Small intestine (tissue), 16 donors: ENCODE measurements at places on chromosomes 4 and X. TPM values are rescaled to one million over a fixed set of nuclear protein-coding genes. Genes with fewer than 3 reads are reported as not detected.

- H3K4me3 ChIP-seq, result no peak overlapping the region
- no peaks in the 10 kb centered on the region for H3K27me3 ChIP-seq
- no peaks in the 10 kb centered on the region for H3K36me3 ChIP-seq
- DNase-seq, result no peak
- no peak overlapping the region for H3K27ac ChIP-seq
These were observed 10.5 kb downstream of the ARL13A start for GRCh38 chrX:100979881-100980607.

DNA sequence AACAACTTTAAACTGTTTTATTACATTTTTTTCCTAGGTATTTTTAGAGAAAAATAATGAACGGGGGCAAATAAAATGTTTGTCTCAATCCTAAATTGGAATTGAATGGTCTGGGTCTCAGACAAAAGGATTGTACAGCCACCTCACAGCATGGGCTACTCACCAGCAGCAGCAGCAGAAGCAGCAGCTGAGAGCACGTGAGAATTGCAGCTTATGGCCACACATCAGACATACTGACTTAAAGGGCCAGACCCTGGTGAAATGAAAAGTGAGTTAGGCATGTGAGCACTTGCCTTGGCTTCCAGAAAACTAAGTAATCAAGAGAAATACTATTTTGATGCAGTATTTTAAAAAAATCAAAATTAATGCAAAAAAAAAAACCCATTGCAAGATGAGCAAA, 56.6 kb downstream of the AASDH start:
- no peak overlapping the region for H3K4me3 ChIP-seq
- H3K36me3 ChIP-seq, result peaks cover 19% of the 10 kb centered on the region
- DNase-seq, result no peak
- no peaks in the 10 kb centered on the region for H3K27me3 ChIP-seq
- H3K4me1 ChIP-seq, result no peaks in the 10 kb centered on the region

DNA sequence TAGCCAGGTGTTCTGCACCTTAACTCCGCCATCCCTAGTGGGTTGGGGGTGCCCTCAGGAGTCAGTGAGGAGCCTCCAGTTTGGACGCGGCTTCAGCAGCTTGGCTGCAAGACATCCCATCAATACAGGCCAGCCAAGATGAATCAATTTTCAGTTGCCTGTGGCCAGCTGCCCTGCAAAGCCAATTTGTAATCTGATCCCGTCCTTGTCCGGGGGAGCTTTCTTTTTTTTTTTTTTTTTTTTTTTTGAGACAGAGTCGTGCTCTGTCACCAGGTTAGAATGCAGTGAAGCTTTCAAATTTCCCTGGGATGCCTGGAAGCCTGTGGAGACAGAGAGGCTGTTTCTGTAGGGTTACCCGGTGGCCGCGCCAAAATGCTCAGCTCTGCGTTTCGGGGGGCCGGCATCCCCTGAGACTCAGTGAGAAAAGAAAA, 192.5 kb downstream of the ASMT start:
- H3K4me1 ChIP-seq, result no peaks in the 10 kb centered on the region
- no peak overlapping the region for H3K4me3 ChIP-seq
- H3K36me3 ChIP-seq, result no peaks in the 10 kb centered on the region

DNA sequence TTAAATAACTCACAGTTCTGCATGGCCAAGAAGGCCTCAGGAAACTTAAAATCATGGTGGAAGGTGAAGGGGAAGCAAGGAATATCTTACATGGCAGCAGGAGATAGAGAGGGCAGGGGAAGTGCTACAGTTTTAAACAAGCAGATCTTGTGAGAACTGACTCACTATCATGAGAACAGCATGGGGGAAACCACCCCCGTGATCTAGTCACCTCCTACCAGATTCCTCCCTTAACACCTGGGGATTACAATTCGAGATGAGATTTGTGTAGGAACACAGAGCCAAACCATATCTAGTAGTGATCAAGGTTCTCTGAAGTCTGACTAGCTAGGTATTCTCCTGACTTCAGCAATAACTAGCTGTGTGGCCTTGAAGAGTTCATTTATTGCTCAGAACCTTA, 56.0 kb downstream of the BANK1 start:
- H3K36me3 ChIP-seq, result no peaks in the 10 kb centered on the region
- H3K27me3 ChIP-seq, result no peaks in the 10 kb centered on the region
- no peaks in the 10 kb centered on the region for H3K4me1 ChIP-seq
- no peak for DNase-seq
- H3K4me3 ChIP-seq, result no peak overlapping the region

GRCh38 chrX:18894156-18894555, 89.8 kb downstream of the PHKA2 start:
- no peak overlapping the region for H3K4me3 ChIP-seq
- H3K27ac ChIP-seq, result no peak overlapping the region
- H3K4me1 ChIP-seq, result no peaks in the 10 kb centered on the region
- DNase-seq, result no peak
- no peaks in the 10 kb centered on the region for H3K27me3 ChIP-seq

The IL9R gene
- 0.27 TPM for polyA plus RNA-seq

The CDS1 gene
- polyA plus RNA-seq, result 65.4 TPM
